ENCODE measurements at places on chromosomes 16 and 17.

DNA sequence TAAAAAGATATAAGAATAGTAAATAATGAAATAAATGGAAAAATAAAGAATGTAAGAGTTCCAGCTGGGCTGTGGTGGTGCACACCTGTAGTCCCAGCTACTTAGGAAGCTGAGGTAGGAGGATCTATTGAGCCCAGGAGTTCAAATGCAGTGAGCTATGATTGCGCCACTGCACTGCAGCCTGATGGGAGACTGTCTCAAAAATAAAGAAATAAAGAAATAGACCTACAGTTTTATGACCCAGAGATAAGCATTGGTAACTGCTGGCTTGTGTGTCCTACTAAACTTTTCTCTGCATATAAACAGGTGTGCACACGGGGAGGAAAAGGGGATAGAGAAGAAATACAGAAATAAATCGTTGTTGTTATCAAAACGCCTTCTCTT, 7.8 kb upstream of the PDP2 start:
- DNase-seq = no peak

GRCh38 chr17:83181991-83182619, 102.7 kb downstream of the METRNL start:
- DNase-seq = no peak

- DNase-seq = no peak
Measured at GRCh38 chr16:88359008-88359407, 23.8 kb upstream of the ZNF469 start.

GRCh38 chr17:7686222-7687071, 843 bp downstream of the TP53 start:
- DNase-seq = peak; percentile 83

- no peak for DNase-seq
Measured at GRCh38 chr16:68397710-68398201, 50.6 kb downstream of the SMPD3 start.

DNA sequence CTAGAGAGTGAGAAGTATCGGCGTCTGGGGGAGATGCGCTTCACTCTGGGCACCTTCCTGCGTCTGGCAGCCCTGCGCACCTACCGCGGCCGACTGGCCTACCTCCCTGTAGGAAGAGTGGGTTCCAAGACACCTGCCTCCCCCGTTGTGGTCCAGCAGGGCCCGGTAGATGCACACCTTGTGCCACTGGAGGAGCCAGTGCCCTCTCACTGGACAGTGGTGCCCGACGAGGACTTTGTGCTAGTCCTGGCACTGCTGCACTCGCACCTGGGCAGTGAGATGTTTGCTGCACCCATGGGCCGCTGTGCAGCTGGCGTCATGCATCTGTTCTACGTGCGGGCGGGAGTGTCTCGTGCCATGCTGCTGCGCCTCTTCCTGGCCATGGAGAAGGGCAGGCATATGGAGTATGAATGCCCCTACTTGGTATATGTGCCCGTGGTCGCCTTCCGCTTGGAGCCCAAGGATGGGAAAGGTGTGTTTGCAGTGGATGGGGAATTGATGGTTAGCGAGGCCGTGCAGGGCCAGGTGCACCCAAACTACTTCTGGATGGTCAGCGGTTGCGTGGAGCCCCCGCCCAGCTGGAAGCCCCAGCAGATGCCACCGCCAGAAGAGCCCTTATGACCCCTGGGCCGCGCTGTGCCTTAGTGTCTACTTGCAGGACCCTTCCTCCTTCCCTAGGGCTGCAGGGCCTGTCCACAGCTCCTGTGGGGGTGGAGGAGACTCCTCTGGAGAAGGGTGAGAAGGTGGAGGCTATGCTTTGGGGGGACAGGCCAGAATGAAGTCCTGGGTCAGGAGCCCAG, 2.8 kb downstream of the SPHK1 start:
- DNase-seq = no peak

GRCh38 chr16:50067290-50067853, 1.6 kb downstream of the HEATR3 start:
- peak; percentile 41 for DNase-seq

DNA sequence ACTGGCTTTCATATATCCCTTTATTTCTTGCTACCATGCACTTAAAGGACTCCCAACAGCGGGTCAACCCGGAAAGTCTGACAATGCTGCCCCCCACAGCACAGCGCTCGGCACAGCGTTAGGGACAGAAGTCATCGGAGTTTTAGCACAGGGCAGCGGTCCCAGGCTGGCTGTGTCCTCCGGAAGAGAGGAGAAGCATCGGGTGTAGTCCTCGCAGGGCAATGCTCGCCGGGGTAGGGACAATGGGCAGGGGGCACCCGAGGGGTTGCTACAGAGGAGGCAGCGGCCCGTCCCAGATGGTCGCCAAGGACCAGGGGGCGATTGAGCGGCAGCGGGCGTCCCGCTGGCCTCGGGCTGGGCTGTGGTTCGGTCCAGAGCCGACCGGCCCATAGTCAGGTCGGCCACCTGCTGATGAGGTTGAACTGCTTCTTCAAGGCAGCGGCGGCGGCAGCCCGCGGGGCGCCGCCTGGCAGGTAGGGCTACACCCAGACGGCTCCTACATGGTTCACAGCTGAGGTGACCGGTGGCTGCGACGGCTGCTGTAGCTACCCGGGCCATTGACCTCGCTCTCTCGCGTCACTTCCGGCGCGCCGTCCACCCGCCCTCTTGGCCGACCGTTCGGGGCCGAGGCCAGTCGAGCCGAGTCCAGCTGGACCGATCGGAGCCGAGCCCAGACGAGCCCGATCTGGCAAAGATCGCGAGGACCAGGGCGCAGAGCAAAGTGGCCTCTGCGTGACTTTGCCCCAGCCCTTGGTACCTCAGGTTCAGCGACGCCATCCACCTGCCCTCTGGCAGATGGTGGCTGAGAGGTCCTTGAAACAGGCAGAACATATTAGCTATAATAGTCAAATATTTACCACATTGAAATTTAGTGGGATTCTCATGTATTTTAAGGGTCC, 4.7 kb upstream of the LCMT1 start:
- DNase-seq = peak; percentile 81

GRCh38 chr16:83143788-83144187, 517.0 kb downstream of the CDH13 start:
- no peak for DNase-seq

- no peak for DNase-seq
Measured at GRCh38 chr16:71408536-71408935, 33.3 kb downstream of the TLE7 start.

DNA sequence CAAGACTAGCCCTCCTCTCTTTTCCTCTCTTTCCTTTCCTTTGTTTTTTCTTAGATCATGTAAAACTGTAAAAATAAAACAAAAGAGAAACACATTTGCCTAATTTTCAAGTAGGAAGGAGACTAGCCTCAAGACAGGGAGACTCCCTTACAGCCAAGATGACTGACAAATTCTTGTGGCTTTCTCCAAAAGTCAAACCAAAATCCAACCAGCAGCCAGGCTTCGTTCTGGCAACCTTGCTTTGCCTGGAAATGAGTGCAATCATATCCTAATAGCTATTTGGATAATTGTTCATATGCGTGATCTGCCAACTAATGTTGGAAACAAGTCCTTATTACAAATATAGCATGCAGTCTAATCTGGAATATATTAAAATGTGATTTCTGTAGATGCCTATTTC, 868.9 kb upstream of the SOX9 start:
- no peak for DNase-seq

- DNase-seq = no peak
Measured at GRCh38 chr17:79071161-79071740, 3.4 kb upstream of the ENGASE start.

DNA sequence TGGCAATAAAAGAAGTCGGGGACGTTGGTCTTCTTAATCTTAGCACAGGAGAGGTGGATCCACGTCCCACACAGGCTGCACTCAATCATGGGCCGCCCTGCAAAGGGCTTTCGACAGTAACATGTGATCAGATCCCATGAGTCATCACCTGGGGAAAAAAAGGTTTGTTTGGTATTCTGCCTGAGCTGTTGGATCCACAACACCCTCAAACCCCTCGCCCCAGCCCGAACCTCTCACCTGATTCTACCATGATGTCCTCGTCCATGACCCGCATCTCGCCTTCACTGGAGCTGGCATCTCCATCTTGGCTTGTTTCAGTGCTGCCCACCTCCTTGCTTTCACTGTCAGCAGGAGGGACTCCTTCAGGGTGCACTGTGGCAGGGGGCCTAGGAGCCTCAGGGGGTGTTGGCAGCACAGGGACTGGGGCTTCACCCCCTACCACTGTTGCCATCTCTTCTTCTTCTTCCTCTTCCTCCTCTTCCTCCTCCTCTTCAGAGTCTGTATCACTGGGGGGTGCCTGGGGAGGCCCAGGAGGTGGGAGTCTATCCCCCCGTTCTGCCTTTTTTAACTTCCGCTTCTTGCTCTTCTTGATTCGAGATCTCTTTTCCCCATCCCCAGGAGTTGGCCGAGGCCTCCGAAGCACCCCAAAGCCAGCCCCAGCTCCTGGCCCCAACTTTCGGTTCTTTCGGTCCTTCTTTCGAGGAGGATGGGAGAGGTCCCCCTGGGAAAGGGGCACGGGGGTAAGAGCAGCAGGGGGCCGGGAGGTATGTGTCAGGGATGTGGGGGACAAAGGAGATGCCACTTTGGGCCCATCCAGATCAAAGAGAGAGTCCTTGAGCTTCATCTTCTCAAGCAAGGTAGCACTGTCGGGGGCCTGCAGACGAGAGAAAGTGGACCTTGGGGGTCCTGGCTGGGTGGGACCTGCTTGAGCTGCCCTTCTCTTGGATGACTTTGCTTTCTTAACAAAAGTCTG, 1.7 kb upstream of the DVL2 start:
- DNase-seq = no peak

GRCh38 chr17:31425282-31426040, 34.0 kb downstream of the RAB11FIP4 start:
- DNase-seq = no peak

- DNase-seq = no peak
Measured at GRCh38 chr16:85288869-85289660, 176.8 kb upstream of the CIBAR2 start.

- DNase-seq = no peak
Measured at GRCh38 chr16:62863139-62863538, 826.9 kb upstream of the CDH8 start.

DNA sequence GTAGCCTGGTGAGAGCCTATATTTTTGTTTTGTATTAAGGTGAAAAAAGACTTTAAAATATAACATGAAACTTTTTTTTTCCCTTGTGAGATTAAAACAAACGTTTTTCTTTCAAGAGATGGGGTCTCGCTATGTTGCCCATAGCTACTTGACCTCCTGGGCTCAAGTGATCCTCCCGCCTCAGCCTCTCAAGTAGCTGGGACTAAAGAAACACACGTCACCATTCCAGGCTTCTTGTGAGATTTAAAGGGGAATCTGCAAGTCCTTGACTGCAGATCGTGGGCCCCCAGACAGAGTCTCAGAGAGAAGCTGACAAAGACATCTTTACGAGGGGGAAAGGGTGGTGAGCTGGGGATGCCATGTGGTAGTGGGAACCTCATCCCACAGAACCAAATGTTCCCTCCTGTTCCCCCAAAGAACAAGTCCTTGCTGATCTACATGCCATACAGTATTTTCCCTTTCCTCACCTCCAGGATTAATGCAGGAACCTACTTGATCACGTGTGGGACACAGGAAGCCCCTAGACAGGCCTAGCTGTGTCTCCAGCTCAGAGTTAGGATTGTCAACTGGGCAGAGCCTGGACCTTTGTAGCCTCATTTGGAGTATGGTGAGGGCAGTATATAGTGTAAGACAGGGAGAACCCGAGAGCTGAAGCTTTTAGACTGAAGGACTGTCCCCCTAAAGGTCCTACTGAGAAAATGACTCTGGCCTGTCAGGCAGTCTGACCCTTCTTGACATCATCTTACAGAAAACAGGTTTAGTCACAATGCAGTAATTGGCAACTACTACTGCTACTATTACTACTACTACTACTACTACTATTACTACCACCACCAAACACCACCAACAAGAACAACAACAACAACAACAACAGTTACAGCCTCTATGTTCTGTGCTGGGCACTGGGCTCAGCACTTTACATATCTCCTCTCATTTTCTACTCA, 4.1 kb downstream of the MAP3K14 start:
- DNase-seq = no peak

- DNase-seq = no peak
Measured at GRCh38 chr17:6928193-6928592, 67.7 kb upstream of the ALOX12 start.

GRCh38 chr17:61583242-61583641, 7.8 kb downstream of the NACA2 start:
- no peak for DNase-seq

DNA sequence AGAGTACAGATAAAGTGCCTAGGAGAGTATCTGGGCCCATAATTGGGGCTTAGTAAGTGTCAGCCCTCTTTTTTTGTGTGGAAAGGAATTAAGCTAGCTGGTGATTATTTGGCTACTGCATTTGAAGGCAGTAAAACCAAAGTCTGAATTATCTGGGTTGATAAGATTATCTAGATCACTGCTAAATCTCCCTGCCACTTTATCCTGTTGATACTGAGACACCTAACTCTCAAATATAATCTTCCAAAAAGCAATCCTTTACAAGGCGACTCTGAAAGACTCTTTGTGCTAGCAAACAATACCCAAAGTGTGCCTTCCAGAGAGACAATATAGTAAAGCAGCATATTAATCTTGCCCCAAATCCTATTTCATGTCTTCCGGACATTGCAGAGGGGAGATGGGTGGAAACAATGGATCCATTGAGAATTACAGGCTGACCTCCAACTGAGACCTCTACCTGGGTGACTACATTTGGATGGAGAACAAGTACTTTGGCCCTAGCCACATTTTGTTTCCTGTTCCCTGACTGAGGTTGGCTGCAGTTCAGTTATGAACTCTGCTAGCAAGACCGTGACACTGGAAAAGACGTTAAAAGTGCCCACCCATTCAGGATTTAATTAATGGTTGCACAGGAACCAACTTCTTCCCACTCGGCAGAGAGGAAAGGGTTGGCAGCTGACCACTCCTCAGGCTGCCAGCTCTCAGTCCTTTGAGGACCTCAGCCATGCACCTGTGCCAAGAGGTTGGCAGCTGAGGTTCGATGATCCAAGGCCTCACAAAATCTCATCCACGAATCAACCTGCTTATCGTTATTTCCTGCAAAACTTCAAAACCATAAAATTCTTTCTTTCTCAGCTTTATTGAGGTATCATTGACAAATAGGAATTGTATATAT, 72.6 kb downstream of the SYCE1L start:
- DNase-seq = no peak

GRCh38 chr16:67444259-67445125, 13.6 kb downstream of the HSD11B2 start:
- DNase-seq = no peak

- DNase-seq = no peak
Measured at GRCh38 chr16:59758848-59759247, 1024.7 kb upstream of the GOT2 start.

- DNase-seq = peak; percentile 50
Measured at GRCh38 chr17:77741109-77741508, 217.4 kb upstream of the TNRC6C start.

- no peak for DNase-seq
Measured at GRCh38 chr17:28533091-28533807, 19.2 kb downstream of the UNC119 start.

DNA sequence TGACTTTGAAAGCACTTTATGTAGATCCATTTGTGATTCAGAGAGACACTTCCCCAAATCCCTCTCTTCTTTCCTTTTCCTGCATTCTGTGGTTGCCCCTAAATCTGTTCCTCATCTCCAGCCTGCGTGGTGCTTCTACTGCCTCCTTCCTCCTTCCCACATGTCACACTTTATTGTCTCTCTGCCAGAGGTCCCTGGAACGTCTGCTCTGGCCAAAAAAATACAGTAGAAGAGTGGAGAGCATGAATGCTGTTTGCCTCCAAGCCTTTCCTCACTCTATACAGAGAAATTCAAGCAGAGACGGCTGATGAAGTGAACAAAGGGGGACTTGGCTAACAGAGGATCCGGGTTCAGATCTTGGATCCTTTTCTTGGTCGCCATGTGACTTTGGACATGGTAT, 22.8 kb upstream of the IRX3 start:
- DNase-seq = no peak
